ENCODE measurements at places on chromosomes 11 and 22. TPM values are rescaled to one million over a fixed set of nuclear protein-coding genes. Genes with fewer than 3 reads are reported as not detected.

Gene KCNK4
- under 0.01 TPM for total RNA-seq

Gene RIMBP3B
- total RNA-seq: 0.32 TPM

Gene NAALAD2
- 1.9 TPM for total RNA-seq

Gene OR51B2
- total RNA-seq: not detected

Gene YPEL4
- 0.43 TPM for total RNA-seq

Gene OR5I1
- not detected for total RNA-seq

Gene PCSK7
- 44.5 TPM for total RNA-seq

Gene RASGRP2
- total RNA-seq: 12.5 TPM

Gene CEP126
- 0.97 TPM for total RNA-seq

Gene CBLIF
- total RNA-seq: not detected

Gene TMEM138
- total RNA-seq: 45.7 TPM

Gene OR52J3
- not detected for total RNA-seq

Gene MS4A15
- not detected for total RNA-seq

Gene SCARF2
- total RNA-seq: 15.5 TPM

Gene MS4A1
- not detected for total RNA-seq

Gene TNNI2
- not detected for total RNA-seq

Gene TENM4
- 21.3 TPM for total RNA-seq

Gene LMO2
- under 0.01 TPM for total RNA-seq

Gene CSNK2A3
- total RNA-seq: 2.3 TPM

Gene HEPACAM
- under 0.01 TPM for total RNA-seq

Gene NRXN2
- total RNA-seq: 5.2 TPM

Gene SLC6A5
- not detected for total RNA-seq

Gene PAAF1
- total RNA-seq: 6.9 TPM

Gene ART1
- total RNA-seq: not detected

Gene HPS5
- 39.6 TPM for total RNA-seq

Gene TMPRSS13
- total RNA-seq: not detected

Gene PNPLA3
- 8.2 TPM for total RNA-seq
